CD8-positive, alpha-beta memory T cell (primary cell): ENCODE measurements at places on chromosomes 7 and 10. TPM values are rescaled to one million over a fixed set of nuclear protein-coding genes. Genes with fewer than 3 reads are reported as not detected.

GRCh38 chr10:60979667-60980104 is 35.7 kb upstream of the RHOBTB1 start:
- no peak for DNase-seq

- DNase-seq, result no peak
Observed at GRCh38 chr10:28761084-28761846, 83.9 kb downstream of the BAMBI start.

- no peak for DNase-seq
Observed at GRCh38 chr10:63518690-63519288, 2.4 kb upstream of the REEP3 start.

GRCh38 chr10:110304394-110304779 is 333 bp downstream of the SMNDC1 start:
- DNase-seq, result no peak

DNA sequence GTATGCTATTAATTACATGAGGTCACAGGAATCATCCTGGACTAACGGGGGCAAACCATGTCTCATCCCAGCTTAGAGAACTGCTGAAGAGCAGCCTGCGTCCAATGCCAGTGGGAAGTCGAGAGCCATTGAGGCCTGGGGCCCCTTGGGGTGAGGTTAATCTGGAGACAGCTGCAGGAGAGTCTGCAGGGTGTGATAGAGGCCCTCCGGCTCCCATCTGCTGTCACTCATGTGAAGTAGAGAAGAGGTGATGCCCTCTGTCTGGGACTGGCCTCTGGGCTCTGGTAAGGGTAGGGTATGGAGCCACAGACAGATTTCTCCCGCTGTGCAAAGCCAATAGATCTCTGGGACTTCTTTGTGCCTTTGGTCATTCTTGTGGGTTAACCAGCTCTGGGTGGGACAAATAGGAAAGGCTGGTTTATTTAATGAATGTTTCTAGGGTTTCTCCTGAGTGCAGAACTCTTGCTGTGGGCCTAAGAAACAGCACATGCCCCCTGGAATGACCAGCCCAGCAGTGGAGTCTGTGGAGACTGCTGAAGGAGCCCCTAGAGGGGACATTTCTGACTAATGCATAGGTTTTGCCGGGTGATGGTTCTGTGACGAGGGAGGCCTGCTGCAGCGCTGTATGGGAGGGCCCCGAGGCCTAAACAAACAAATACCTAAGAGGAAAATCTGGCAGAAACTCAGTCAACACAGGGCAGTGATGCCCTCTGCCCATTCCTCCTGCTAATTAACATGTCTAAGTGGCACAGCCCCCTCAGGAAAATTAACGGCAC is 34.5 kb downstream of the CRHR2 start:
- no peak for DNase-seq

DNA sequence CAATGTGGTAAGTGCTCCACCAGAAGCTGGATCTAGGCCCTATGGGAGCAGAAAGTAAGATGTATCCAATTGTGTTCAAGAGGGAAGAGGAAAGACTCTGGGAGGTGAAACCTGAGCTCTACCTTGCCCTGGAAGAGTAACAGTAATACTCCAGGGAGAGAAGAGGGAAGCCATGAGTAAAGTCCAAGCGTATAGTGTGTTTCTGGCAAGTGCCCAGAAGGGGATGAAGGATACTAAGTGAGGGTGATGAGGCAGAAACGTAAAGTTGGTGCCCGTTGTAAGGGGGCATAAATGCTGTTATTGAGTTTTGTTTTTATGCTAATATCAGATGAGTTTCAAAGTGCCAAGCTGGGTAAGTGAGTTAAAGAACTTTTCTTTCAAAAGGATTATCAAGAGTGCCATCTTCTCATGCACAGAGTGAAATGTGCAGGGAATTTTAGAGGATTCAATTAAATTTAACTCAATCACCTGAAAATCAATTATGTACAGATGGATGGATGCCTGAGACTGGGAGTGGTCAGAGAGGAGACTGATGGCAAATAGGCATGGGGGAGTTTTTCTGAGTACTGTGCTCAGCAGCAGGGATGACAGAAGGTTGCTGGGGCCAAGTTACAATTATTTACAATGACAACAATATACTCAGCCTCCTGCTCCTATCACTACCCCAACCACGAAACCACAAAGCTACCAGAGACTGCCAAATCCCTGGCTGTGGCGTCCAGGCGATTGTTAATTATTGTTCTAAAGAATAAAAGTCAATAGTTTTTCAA is 123.3 kb upstream of the LAMB4 start:
- no peak for DNase-seq

DNA sequence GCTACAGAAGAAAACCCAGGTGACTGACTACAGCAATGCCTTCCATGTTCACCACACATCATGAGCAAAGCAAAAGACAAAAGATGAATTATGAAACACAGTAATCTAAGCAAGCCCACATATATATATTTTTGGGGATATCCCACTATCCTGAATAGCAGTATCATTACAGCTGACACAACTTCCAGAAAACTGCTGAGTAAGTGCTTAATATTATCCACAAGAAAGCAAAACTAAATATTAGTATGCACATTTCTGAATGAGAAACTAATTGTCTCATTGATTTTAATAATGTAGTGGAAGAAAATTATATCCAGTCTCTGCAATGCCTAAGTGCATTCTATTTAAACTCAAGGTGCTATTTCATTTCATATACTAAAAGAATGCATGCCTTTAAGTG is 14.5 kb upstream of the SLC35G1 start:
- no peak for DNase-seq

DNA sequence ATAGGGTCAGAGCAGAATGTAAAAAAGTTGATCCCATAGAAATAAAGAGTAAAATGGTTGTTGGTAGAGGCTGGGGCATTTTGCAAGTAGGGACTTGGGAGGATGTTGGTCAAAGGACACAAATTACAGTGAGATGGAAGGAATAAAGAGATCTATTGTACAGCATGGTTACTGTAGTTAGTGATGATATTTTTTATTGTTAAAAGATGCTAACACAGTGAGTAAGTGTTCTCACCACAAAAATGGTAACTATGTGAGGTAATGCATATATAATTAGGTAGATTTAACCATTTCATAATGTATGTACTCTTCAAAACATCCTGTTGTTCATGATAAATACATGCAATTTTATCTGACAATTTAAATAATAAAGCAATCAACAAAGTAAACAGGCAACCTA is 280.7 kb upstream of the MAGI2 start:
- DNase-seq, result no peak

- no peak for DNase-seq
Observed at GRCh38 chr7:38678698-38679054, 47.5 kb upstream of the AMPH start.

DNA sequence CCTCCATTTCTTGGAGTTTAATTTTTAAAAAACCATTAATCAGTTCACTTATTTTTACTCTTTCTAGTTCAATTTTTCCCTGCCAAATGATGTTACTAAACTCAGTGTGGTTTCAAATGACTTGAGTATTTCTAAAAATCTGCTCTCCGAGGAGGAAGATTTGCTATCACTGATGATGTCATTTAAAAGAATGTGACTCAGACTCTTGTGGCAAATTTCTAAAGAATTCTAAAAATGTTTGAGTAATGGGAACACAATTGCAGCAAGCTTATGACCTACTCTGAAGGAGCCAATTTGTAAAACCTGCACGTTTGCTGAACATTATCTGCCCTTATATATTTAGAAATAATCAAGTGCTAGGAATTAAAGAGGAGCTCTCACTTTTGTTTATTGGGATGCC is 88.6 kb downstream of the SPAG6 start:
- no peak for DNase-seq

- DNase-seq, result no peak
Observed at GRCh38 chr10:129899276-129900130, 64.6 kb downstream of the EBF3 start.

- DNase-seq, result no peak
Observed at GRCh38 chr10:108598831-108599230, 1324.5 kb downstream of the XPNPEP1 start.

GRCh38 chr10:90921906-90922305 is 1.0 kb upstream of the ANKRD1 start:
- no peak for DNase-seq

DNA sequence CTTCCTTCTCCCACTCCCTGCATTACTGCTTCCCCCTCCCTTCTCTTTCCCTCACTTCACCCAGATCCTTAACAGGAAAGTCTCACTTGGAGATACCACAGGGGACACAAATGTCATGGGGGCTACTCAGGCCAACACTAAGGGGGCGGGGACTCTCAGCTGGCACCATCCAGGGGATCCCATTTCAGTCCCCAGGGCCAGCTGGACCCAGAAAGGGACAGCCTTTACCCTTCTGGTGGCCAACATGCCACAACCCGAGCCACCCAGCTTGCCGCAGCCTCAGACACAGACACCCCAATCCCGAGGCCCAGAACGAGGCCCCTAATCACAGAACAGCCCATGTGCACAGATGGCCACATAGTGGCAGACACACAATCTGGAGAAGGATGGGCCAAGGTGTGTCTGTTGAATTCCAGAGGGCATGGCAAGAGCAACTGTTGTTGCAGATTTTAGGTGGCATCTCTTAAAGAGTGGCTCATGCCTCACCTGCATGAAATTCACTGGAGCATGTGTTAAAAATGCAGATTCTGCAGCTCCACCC is 5.6 kb downstream of the CAMK2G start:
- no peak for DNase-seq

GRCh38 chr10:5639066-5639465 is 27.3 kb downstream of the ASB13 start:
- no peak for DNase-seq

DNA sequence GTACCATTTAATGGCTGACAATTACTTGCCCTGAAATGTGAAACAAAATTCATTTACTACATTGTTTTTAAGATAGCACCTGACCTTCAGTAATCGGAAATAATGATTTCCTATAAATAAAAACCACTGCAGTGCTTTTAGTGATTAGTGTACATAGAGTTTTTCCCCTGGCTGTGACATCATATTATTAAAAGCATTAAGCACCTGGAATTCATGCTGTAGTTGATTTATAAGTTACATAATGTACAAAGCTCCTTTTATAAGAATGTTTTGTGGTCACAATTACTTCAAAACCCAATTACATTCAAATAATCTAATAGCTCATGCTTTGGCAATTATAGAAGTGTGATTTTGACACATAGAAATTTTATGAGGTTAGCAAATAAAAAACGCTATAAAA is 44.3 kb upstream of the EIF4H start:
- DNase-seq, result no peak

- DNase-seq, result no peak
Observed at GRCh38 chr7:124856299-124856888, 73.2 kb downstream of the POT1 start.

DNA sequence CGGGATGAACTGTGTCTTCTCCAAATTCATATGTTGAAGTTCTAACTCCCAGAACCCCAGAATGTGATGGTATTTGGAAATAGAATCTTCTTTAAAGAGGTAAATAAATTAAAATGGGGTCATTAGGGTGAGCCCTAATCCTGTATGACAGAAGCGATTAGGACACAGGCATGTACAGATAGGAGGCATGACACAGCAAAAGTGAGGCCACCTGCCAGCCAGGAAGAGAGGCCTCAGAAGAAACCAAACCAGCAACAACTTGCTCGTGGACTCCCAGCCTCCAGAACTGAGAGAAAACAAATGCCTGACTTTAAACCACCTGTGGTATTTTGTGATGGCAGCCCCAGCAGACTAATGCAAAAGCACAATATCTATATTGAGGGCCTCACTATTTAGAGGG is 214.3 kb downstream of the NEBL start:
- DNase-seq, result no peak

GRCh38 chr10:110861476-110861875 is 10.3 kb upstream of the PDCD4 start:
- no peak for DNase-seq

- DNase-seq, result no peak
Observed at GRCh38 chr7:1597791-1598190, 28.0 kb upstream of the PSMG3 start.

GRCh38 chr7:93115796-93116195 is 2.0 kb downstream of the SAMD9 start:
- no peak for DNase-seq

GRCh38 chr7:106807474-106807873 is 57.6 kb upstream of the PIK3CG start:
- DNase-seq, result no peak

- DNase-seq, result peak; percentile 88
Observed at GRCh38 chr7:151341357-151342101, at the start of gene NUB1. Gene NUB1, plus strand, starts transcription at chr7:151341812. Its CDS starts 3,538 bp downstream, at chr7:151345350.

GRCh38 chr7:139092090-139092796 is 17.3 kb downstream of the ZC3HAV1 start:
- no peak for DNase-seq

GRCh38 chr10:121444520-121445165 is 153.6 kb downstream of the FGFR2 start:
- DNase-seq, result no peak

DNA sequence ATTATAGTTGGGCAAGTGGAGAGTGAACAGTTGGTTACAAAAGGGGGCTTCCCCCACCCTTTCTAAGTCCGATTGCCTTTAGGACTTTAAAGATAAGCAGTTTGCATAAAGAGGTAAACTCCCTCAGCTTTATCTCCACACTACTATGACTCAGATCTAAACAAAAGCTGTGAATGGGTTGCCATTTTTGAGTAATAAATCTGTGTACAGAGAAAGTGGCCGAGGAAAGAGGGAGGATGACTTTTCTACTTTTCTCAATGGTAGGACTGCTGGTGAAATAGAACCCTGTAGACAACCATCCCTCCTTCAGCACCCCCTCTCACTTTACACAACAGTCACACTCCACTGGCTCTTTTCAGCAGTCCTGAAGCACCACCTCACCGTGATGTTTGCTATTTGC is 71.2 kb downstream of the DNMBP start:
- no peak for DNase-seq

ALDH18A1 gene
- total RNA-seq, result 89.1 TPM

LRGUK gene
- 0.31 TPM for total RNA-seq

CPA4 gene
- not detected for total RNA-seq

CXCL12 gene
- not detected for total RNA-seq

WIPF3 gene
- not detected for total RNA-seq

MSMB gene
- not detected for total RNA-seq

ASB10 gene
- total RNA-seq, result not detected

HACD1 gene
- 1.9 TPM for total RNA-seq

OR2A1 gene
- total RNA-seq, result not detected

DRGX gene
- total RNA-seq, result not detected
